ENCODE measurements at places on chromosomes 12 and 14.

DNA sequence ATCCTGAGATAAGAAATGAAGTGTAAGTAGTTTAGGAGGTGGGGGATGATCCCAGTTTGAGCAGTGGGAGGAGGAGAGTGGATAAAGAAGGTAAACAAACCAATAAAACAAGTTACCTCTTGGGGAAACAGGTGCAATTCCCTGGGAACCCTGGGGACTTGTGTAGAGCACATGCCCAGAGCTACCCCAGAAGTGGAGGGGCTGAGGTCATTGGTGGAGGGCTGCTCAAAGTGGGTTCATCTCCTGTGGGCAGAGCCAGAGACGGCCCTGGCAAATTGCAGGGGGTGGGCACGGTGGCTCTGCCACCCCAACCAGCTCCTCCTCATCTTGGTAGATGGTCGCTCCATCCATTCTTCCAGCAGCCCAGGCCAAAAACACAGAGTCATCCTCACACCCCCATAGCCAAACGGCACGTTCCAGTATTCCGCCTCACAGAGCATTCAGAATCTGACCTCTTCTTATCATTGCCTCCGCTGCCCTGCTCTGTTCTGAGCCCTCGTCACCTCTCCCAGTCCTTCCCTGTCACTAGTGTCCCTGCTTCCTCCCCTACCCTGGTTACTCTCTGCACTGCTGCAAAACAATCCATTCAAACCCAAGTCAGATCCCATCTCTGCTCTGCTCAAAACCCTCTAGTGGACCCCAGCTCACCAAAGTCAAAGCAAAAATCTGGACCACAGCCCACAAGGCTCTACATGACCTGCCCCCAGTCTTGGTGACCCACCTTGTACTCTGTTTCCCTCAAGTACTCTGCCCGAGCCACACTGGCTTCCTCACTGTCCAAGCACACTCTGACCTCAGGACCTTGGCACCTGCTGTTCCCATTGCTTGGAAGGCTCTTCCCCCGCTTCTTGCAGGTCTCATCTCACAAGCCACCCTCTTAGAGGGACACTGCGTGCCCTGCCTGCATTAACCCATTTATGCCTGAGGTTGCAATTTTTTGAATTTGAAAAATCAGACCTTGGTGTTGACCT is 5.5 kb downstream of the CYP46A1 start:
- DNase-seq: no peak

- DNase-seq: no peak
These were observed 668 bp downstream of the TMEM260 start for GRCh38 chr14:56580221-56580711.

- DNase-seq: no peak
These were observed 419 bp upstream of the ATXN7L3B start for GRCh38 chr12:74537126-74537706.

GRCh38 chr12:123069436-123070266 is 81.2 kb downstream of the PITPNM2 start:
- DNase-seq: no peak

DNA sequence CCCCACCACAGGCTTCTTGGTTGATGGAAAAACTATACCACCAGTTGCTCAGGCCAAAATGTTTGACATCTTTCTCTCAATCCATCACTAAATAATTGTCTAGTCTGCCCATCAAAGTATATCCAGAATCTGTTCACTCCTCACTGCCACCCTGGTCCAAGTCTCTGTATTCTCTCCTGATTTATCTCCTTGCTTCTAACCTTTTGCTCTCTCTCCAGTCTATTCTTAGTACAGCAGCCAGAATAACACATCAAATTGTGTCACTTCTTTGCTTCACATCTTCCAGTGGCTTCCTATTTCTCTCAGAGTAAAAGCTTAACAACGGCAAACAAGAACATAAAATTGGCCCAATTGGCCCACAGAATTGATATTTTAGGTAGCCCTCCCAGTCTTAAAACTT is 272.8 kb downstream of the IPO8 start:
- DNase-seq: no peak

DNA sequence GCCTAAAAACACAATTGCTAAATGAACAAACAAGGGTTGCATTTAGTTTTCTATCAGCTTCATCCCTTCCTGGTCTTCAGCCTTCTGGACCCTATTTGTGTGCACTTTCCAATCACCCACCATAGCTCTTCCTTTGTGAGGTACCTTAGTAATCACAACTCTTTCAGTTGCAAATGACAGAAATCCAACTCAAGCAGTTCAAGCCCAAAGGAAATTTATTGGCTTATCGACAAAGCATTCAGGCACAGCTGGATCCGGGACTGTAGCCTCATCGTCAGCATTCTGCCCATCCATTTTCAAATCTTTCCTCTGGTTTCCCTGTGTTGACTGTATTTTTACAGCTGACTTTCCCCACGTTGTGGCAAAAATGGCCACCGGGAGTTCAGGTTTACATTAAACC is 148.6 kb upstream of the VASH1 start:
- no peak for DNase-seq

- no peak for DNase-seq
These were observed 6.0 kb upstream of the MANSC4 start for GRCh38 chr12:27785882-27786570.

GRCh38 chr12:52526511-52526951 is 6.3 kb upstream of the KRT5 start:
- DNase-seq: no peak

- DNase-seq: no peak
These were observed 151.5 kb downstream of the MSRB3 start for GRCh38 chr12:65430006-65430405.

GRCh38 chr14:100698066-100698465 is 28.6 kb upstream of the DLK1 start:
- no peak for DNase-seq

Measured in stimulated activated CD4-positive, alpha-beta T cell treated with anti-CD3 and anti-CD28 coated beads, Interleukin-4, amount 100 ng/mL, for 1 hour (primary cell).